ENCODE measurements at places on chromosomes 16 and 17. TPM values are rescaled to one million over a fixed set of nuclear protein-coding genes. Genes with fewer than 3 reads are reported as not detected.

RNF112 gene
- total RNA-seq = 0.39 TPM

RNF167 gene
- total RNA-seq = 105 TPM

ALDH3A1 gene
- total RNA-seq = not detected

CHST4 gene
- not detected for total RNA-seq

ENO3 gene
- 11.7 TPM for total RNA-seq

MT1H gene
- total RNA-seq = not detected

- no peak overlapping the region for H3K27ac ChIP-seq
- no peak overlapping the region for H3K4me3 ChIP-seq
- DNase-seq = peak; percentile 69
- no peaks in the 10 kb centered on the region for H3K4me1 ChIP-seq
These were observed 59.4 kb downstream of the NUP93 start for GRCh38 chr16:56789360-56789759.

DNA sequence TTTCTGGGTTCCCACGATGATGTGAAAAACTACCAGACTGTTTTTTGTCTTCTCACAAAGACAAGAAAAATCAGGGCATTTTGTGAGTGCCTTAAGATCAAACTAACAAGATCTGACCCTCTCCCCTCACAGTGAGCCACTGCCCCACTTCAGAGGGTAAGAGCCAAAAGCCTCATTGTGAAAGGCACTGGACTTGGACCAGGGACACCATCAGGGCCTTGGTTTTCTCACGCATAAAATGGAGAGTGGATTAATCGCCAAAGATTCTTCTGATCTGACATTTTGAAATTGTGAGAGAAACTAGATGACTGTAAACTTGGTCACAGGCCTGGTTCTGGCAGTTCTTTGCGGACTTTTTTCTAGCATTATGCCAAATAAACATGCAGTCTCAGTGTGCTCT, 21.0 kb upstream of the ENDOV start:
- H3K27me3 ChIP-seq = no peaks in the 10 kb centered on the region
- H3K27ac ChIP-seq = no peak overlapping the region
- no peak overlapping the region for H3K4me3 ChIP-seq
- H3K36me3 ChIP-seq = peaks cover 65% of the 10 kb centered on the region
- H3K4me1 ChIP-seq = no peaks in the 10 kb centered on the region

DNA sequence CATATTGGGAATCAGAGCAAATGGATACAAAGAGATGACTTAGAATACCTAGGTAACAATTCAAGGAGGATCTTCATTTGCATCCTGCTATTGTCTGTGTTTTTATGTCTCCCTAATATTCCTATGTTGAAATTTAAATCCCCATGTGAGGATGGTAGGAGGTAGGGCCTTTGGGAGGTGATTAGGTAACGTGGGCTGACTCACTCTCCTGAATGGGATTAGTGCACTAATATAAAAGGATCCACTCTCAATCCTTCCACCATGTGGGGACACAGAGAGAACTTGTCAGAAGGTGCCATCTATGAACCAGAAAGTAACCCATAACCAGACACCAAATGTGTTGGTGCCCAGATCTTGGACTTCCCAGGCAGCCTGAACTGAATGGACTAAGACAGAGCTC, 83.4 kb downstream of the CDH8 start:
- H3K4me1 ChIP-seq = no peaks in the 10 kb centered on the region
- no peak overlapping the region for H3K4me3 ChIP-seq
- no peaks in the 10 kb centered on the region for H3K27me3 ChIP-seq

DNA sequence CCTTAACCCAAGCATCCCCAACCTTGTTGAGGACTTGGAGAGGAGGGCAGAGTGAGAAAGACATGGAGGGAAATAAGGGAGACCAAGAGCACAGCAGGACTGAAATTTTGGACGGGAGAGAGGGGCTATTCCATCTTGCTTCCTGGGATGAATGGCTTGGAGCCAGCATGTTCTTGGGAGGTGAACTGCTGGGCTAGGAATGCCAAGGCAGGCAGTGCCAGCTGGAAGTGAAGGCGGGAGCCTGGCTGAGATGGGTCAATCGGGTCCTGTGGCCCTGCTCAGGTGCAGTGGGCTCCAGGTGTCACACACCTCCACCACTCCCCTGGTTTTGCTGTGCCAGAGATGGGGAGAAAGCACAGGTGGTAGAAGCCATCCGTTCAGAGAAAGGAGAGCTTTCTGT, 25.5 kb downstream of the WNT9B start:
- no peak overlapping the region for H3K4me3 ChIP-seq
- no peaks in the 10 kb centered on the region for H3K27me3 ChIP-seq
- H3K36me3 ChIP-seq = no peaks in the 10 kb centered on the region

DNA sequence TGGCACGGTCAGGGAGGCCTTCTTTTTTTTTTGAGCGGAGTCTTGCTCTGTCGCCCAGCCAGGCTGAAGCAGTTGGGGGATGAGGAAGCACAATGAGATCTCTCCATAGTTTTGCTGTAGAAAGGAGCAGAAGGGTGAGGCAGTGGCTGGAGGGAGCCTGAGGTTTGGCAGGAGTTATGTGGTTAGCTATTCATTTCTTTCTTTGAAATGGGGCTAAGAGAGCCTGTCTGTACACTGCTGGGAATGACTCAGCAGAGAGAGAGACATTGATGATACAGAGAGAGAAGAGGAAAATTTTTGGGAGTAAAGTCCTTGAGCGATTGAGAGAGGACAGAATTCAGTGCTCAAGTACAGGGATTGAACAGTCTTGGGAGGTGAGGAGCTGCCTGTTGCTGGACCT, 22.1 kb downstream of the NOS2 start:
- H3K36me3 ChIP-seq = no peaks in the 10 kb centered on the region
- no peak overlapping the region for H3K4me3 ChIP-seq
- no peak overlapping the region for H3K27ac ChIP-seq
- no peak for DNase-seq

DNA sequence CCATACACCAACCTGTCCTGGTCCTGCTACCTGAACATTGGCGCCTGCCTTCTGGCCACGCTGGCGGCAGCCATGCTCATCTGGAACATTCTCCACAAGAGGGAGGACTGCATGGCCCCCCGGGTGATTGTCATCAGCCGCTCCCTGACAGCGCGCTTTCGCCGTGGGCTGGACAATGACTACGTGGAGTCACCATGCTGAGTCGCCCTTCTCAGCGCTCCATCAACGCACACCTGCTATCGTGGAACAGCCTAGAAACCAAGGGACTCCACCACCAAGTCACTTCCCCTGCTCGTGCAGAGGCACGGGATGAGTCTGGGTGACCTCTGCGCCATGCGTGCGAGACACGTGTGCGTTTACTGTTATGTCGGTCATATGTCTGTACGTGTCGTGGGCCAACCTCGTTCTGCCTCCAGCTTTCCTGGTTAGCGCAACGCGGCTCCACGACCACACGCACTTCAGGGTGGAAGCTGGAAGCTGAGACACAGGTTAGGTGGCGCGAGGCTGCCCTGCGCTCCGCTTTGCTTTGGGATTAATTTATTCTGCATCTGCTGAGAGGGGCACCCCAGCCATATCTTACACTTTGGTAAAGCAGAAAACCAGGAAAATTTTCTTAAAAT, 21.5 kb downstream of the TMEM204 start:
- H3K4me1 ChIP-seq = peaks cover 10% of the 10 kb centered on the region
- no peaks in the 10 kb centered on the region for H3K27me3 ChIP-seq
- H3K27ac ChIP-seq = no peak overlapping the region
- no peak overlapping the region for H3K4me3 ChIP-seq
- no peak for DNase-seq

DNA sequence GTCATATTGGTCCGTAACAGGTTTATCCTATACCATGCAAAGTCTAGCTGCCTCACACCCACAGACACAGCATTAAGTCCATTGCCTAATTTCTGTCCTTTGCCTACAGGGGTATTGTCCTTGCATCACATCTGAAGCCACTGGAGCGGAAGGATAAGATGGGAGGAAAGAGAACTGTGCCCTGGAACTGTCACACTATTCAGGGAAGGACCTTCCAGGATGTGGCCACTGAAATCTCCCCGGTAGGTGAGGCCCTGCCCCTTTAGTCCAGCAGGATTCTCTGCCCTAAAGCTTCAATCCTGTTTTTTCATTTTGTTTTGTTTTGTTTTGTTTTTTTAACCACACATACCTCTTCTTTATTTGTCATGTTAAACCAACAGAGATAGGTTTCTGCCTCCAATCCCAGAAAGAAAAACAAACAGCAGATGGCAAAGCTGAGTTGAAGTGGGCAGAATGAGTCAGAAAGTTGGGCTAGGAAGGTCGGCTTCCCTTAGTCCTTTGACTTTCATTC, 2.2 kb upstream of the EFTUD2 start:
- H3K36me3 ChIP-seq = no peaks in the 10 kb centered on the region
- no peak for DNase-seq
- H3K27me3 ChIP-seq = peaks cover 3% of the 10 kb centered on the region
- no peak overlapping the region for H3K4me3 ChIP-seq
- no peak overlapping the region for H3K27ac ChIP-seq

DNA sequence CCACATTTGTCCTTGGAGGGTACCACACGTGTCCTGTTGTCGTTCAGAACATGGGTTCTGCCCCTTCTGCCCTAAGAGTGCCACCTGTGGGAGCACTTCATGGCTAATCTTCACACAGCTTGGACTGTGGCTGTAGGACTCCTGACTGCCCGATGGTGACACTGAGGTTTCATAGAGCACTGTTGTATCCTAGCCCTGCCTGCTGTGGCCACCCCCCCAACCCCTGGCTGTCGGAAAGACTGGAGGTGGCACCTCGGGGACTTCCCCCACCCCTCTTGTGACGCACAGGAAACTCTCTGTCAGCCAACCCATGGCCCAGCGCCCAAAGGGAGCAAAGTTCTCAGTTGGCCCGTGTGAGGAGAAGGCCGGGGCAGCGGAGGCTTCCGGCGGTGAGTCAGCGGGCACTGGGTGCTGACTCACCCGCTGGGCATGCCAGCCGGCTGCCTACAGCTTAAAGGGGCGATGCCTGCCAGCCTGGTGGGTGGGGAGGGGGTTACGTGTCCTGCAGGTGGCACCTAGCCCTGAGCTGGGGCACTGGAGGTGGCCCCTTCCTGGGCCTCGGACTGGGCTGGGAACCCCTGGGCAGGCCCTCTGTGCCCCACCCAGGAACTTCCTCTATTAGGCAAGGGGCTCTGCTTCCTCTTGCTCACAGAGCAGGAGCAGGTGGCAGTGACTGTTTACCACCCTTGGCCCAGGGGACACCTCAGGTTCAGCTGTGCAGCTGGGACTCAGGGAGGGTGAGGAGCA, 3.4 kb downstream of the MAP2K3 start:
- H3K27me3 ChIP-seq = no peaks in the 10 kb centered on the region
- DNase-seq = peak; percentile 97
- H3K36me3 ChIP-seq = peaks cover 5% of the 10 kb centered on the region

GRCh38 chr17:50268026-50268425, 6.2 kb upstream of the TMEM92 start:
- H3K27me3 ChIP-seq = no peaks in the 10 kb centered on the region
- H3K4me3 ChIP-seq = no peak overlapping the region
- peaks cover 4% of the 10 kb centered on the region for H3K4me1 ChIP-seq
- H3K27ac ChIP-seq = no peak overlapping the region
- H3K36me3 ChIP-seq = no peaks in the 10 kb centered on the region

DNA sequence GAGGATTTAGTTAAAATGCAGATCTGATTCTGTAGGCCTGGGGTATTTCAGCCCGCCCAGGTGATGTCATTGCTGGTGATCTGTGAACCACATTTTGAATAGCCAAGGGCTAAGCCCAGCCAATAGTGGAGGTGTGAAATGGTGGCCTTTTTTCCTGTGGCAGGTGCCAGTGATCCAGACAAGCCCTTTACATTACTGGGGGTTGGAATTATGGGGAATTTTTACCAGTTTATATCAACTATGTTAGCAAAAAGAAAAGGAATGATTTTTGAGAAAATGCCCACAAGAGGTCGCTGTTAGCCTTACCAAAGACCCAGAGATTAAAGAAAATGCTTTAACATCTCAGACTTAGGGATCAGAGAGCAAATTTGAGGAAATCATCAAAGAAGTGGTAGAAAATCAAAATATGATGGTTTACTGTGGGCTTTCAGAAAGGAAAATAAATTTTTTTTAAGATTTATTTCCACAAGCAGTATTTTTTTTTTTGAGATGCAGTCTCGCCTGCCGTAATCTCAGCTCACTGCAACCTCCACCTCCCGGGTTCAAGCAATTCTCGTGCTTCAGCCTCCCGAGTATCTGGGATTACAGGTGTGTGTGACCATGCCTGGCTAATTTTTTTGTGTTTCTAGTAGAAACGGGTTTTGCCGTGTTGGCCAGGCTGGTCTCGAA, 3.9 kb downstream of the VPS35L start:
- DNase-seq = peak; percentile 65
- H3K27me3 ChIP-seq = no peaks in the 10 kb centered on the region
- no peak overlapping the region for H3K4me3 ChIP-seq
- H3K36me3 ChIP-seq = no peaks in the 10 kb centered on the region
- peaks cover 9% of the 10 kb centered on the region for H3K4me1 ChIP-seq
- H3K27ac ChIP-seq = no peak overlapping the region

GRCh38 chr17:50163843-50164696, 1.7 kb upstream of the SGCA start:
- peaks cover 22% of the 10 kb centered on the region for H3K4me1 ChIP-seq
- no peak for DNase-seq
- H3K27ac ChIP-seq = no peak overlapping the region
- no peak overlapping the region for H3K4me3 ChIP-seq

DNA sequence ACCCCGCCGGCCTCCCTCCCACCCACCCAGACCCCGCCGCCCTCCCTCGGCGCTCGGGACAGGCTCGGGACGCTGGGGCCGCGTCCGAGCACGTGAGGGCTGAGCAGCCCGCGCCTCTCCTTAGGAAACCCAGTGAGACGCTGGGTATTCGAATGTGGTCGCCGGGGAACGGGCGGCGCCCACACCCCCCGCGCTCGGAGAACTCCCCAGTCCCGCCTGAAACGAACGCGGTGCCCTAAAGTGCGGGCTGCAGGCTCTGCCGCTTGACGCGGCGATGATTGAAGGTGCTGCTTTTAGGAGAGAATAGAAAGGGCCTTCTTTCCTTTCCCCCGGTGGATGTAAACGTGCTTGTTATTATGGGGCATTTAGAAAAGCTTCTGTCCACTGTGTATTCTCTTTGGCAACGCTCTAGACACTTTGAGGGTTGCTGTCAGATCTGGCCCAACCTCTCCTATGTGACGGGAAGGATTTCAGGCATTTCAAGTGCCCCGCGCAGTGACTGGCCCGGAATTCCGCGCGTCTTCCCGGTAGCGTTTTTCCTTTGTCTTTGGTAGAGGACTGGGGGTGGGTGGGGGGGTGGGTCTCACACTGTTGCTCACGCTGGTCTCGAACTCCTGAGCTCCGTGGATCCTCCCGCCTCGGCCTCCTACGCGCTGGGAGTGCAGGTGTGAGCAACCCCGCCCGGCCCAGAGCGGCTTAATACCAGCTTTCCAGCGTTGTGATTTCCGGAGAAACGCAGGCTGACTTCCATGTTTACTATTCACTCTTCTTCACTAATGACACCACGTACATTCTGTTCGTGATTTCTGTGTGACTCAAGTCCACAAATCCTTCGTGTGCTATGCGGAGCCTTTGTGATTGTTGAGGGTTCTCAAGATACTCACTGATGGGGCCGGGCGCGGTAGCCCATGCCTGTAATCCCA, 21.8 kb upstream of the FOXK2 start:
- peak overlapping the region; percentile 72 for H3K4me3 ChIP-seq
- H3K4me1 ChIP-seq = peaks cover 15% of the 10 kb centered on the region
- peak; percentile 51 for DNase-seq
